Nucleus accumbens (tissue), 56 donors: ENCODE measurements at places on chromosomes 5 and 9.

DNA sequence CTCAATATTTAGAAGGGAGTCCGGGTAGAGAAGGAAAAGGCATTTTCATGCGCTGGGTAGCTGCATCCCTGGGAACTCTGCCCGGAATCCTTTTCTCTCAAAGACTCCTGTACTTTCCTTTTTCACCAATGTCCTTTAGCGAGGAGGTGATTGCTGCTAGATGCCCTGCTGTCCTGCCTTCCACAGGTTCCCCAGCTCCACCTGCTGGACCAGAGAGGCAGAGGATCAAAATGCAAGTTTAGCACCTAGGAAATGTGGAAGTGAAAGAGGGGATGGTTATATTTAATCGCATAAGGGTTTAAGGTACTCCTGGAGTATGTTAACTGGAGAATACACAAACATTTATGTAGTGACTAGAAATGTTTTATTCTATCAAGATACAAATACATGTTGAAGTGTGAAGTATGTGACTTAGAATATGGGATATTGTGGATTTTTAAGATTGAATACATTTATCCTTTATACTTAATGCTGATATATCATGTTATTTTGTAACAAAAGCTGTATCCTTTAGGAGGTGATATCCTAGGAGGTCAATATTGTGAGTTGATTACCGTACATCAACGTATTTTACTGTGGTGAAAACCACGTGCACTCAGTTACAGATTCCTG, 145.7 kb downstream of the ARHGAP26 start:
- DNase-seq, result no peak

DNA sequence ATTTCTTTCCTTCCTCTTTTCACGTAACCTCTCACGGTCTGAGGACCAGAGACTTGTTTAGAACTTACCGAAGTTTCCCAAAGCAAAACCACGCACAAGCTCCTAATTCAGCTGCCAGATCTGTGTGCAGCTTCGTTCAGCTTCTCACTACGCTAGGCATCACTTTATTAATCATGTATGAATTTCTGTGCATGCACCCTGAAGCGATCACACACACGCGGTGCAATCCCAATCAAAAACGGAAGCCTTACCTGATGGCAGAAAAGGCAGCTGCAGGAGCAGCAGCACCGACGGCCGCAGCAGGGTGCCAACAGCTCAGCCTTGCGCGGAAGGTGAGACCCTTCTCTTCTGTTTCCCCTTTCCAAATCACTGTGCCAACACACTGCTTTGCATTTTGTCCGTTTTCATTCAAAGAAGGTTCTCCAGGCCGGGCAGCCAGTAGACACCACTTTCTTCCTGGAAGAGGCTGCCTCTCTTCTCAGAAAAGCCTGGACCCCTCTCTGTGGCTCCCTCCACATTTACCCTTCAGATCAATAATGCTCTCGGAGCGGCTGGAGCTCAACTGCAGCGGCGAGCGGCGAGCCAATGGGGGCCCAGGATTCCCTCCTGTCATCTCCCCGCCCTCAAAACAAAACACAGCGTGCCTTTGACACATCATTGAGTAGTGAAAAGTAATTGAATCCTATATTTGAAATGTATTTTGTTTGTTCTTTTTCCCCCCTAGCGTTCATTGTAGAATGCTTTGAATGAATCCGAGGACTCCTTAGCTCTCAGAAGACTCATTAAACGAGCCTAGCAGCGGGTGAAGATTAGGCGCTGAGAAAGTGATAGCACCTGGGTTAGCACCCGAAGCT, at the start of gene CDH12:
CDH12 (minus strand) TSS at position 538 of the 854 bp plus-strand sequence.
- peak; percentile 74 for DNase-seq

DNA sequence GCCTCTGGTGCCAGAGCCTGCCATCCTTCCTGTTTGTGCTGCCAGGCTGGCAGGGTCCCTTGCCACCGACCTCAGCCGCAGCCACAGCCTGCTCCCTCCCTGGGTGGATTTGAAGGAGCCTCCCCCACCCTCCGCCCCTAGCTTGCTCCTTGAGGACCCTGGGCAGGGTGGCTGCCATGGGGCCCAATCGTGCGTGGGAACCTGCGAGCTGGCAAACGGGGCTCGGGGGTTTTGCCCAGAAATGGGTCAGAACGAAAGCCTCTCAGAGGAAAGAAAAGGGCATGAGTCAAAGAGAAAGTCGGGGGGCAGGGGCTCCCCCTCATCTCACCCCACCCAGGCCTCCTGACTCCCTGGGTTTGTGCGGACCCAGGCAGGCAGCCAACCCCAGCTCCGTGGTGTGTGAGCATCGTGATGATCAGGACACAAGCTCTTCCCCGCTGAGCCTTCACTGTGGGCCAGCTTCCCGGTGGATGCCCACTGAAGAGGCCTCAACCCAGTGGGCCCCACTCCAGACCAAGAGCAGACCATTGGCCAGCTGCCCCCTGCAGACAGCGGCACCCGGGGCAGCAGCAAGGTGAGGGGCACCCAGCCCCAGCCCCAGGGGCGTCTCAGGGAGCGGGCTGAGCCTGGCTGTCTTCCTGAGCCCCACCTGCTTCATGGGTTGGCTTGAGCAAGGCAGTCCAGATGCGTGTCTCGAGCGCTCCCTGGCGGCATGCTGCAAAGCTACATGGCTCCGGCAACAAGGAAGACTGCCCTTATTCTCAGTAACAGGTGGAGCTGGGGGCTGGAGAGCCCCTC, 3.0 kb upstream of the FUT7 start:
- DNase-seq, result peak; percentile 65

- no peak for DNase-seq
These were observed 61.2 kb downstream of the ELL2 start for GRCh38 chr5:95900383-95900958.

GRCh38 chr5:42840269-42840668, 28.6 kb upstream of the SELENOP start:
- no peak for DNase-seq

DNA sequence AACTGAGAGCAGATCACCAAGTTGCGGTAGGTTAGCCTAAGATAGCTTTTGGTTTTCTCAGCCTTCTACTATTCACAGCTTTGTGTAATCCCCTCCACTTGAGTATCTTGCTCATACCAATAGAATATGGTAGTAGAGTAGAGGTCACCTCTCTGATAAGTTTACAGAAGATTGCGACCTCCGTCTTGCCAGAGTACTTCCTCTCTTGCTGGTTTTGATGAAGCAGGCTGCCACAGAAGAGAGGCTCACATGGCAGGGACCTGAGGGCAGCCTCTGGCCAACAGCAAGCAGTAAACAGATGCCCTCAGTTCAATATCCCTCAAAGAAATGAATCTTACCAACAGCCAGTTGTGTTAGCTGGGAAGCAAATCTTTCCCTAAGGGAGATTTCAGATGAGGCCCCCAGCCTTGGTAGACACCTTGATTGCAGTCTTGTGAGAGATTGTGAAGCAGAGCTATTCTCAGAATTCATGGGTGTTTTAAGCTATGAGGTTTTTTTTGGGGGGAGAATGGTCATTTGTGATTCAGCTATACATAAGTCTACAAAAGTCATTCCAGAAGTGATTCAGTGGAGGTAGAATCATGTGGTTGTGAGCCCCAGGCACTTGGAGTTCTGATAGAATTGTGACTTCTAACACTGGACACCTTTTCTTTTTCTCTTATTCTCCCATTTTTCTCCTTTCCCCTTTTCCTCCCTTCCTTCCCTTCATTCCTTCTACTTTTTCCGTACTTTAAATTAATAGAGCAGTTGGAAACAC, 22.7 kb upstream of the CDKN2B start:
- DNase-seq, result no peak

- no peak for DNase-seq
These were observed 76.3 kb downstream of the FOCAD start for GRCh38 chr9:20760246-20760891.

- DNase-seq, result no peak
These were observed 757.5 kb upstream of the CTNND2 start for GRCh38 chr5:12661617-12662370.

- no peak for DNase-seq
These were observed 626.8 kb downstream of the DNAH5 start for GRCh38 chr5:13317654-13318053.

GRCh38 chr5:1006656-1007071, 1.9 kb upstream of the NKD2 start:
- no peak for DNase-seq

GRCh38 chr9:132478353-132479050, 68.5 kb downstream of the CFAP77 start:
- DNase-seq, result no peak

DNA sequence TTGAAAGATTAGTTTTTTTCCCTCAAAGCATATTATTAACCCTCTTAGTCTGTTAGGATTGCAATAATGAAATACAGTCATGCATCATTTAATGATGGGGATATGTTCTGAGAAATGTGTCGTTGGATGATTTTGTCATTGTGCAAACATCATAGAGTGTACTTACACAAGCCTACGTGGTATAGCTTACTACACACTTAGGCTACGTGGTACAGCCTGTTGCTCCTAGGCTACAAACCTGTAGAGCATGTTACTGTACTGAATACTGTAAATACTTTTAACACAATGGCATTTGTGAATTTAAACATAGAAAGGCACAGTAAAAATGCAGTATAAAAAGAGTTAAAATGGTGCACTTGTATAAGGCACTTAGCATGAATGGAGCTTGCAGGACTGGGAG, 132.7 kb downstream of the PDE8B start:
- DNase-seq, result no peak

GRCh38 chr5:118687661-118688621, 300.4 kb downstream of the DTWD2 start:
- DNase-seq, result no peak

DNA sequence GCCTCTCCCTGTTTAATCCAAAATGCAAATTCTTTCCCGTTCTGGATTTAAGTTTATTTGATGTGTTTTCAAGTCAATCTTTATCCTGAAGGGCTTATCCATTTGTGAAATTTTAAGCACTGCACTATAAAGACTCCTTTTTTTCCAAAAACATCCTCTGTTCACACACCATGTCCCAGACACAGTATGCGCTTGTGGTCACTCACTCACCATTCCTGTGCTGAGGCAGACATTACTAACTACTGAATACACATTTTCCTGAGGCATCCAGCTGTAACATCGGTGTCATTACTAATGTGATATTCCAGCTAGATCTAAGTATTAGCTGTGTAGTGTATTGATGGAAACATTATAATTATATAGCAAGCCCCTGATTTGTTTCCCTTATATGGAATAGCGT, 298.4 kb downstream of the KCTD16 start:
- DNase-seq, result no peak
